NCI-H2171 (cell line): ENCODE measurements at places on chromosomes 7 and 10.

DNA sequence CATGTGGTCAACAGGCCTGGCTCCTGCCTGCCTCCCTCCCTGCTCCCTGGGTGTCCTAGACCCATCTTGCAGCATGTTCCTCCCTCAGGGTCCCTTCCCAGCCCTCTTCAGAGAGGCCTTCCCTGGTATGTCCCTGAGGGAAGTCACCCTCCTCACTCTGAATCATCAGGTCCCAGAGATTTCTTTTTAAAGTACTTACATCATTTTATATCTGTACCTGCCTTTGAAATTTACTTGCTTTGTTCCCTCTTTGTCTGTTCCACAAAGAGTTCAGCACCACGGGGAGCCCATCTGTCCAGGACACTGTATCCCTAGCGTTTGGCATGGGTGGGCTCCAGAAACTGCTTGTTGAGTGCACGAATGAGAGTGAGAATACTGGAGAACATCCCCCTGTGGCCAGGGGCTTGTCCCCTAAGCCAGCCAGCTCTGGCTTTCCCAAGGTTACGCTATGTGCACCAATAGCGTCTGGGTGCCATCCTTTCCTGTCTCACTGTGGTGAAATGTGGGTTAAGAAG lies 50.6 kb upstream of the IGFBP3 start:
- no peak for DNase-seq

DNA sequence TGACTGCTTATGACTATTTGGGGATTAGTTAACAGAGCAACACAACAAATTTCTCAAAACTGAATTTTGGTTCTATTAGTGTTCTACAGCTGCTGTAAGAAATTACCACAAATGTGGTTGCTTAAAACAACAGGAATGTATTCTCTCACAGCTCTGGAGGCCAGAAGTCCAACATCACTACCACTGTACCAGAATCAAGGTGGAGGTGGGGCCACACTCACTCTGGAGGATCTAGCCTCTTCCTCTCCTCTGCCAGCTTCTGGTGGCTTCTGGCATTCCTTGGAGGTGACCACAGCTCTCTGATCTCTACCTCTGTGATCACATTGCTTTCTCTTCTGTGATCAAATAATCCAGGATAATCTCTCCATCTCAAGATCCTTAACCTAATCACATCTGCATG lies 194.7 kb upstream of the BMPER start:
- no peak for DNase-seq

- DNase-seq: no peak
These were observed 1.7 kb downstream of the ABHD11 start for GRCh38 chr7:73736885-73737284.

DNA sequence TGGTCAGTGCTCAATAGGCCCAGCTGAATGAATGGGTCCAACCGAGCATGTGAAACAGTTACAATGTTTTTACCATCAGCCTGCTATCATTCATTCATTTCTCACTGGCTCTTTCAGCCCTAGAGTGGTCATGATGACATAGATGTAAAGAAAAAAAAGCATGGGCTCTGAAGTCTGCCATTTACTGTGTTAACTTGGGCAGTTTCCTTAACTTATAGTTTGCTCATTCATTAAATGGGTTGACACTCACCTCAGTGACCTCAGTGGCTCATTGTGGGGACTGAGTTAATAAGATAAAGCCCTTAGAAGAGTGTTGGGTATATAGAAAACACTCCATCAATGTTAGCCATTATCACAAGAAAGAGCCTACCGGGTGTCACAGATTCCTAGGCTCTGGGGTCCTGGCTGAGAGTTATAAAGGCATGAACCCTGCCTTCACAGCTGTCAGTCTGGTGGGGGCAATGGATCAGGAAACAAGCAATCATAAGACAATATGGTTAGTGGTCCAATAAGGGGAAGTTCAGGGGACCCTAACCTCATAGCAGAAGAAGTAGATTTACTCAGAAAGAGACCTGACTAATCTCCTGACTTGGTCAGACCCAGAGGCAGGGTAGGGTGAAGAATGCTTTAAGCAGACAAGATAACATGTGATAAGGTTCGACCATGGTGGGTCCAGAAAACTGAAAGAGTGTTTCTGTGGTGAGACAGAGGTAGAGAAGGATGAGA lies 29.7 kb upstream of the GPAM start:
- no peak for DNase-seq

DNA sequence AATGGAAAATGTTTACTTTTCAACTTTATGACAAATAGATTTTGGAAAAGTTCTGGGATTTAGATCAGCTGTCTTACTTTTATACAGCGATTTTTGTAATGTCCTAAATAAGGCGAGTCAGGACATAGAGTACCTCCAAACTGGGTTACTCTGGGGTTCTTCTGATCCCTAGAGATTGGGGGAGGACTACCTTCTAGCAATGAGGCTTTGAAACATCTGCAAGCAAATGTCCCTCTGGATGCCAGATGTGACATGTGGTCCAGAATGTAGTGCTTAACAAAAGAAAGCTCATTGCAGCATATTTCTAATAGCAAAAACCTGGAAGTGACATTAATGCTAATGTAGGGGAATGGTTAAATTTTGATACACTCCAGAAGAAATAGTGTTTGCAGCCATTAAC lies 36.1 kb downstream of the ABRAXAS2 start:
- DNase-seq: no peak
